ENCODE measurements at places on chromosomes 6 and 20.

DNA sequence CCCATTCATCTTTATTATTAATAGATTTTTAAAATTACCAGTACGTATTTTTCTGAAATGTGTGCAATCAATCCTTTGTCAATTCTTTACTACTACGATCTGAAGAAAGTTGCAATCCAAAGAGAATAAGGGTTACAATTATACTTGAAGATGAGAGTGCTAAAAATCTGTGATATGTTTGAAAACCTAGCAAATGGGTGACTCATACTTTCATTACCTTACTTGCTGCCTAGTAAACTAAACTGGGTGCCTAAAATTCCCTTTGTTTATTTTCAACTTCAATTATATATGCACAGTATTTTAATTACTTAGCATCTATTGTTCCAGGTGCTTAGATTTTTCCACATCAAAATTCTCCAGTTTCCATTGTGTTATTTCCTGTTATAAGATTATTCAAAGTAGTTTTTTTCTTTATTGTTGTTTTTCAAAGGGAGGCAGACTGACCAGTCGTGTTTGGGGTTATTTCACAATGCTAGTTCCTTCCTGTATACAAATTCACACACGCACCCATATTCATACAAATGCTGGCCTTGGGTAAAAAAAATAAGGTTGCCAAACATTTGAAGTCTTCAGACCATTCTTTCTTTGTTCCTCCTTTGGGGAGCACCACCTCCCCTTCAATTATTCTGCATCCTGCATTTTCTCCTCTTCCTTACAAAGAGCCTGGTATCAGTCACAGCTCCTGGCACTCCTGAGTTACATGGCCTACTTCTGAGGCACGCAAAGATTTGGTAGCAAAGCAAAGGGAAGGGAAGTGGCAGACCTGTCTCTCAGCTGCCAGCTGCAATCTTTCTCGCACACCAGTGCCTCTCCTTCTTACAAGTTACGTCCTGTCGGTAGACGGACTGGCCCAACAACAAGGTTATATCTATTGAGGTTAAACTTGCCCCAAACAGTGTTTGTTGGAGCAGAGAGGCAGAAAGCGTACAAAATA, 16.2 kb upstream of the FAM135A start:
- no peak for DNase-seq

GRCh38 chr20:772806-773205, 4.5 kb upstream of the SLC52A3 start:
- DNase-seq, result no peak

GRCh38 chr6:27962506-27962905, 5.5 kb downstream of the OR2B6 start:
- no peak for DNase-seq

DNA sequence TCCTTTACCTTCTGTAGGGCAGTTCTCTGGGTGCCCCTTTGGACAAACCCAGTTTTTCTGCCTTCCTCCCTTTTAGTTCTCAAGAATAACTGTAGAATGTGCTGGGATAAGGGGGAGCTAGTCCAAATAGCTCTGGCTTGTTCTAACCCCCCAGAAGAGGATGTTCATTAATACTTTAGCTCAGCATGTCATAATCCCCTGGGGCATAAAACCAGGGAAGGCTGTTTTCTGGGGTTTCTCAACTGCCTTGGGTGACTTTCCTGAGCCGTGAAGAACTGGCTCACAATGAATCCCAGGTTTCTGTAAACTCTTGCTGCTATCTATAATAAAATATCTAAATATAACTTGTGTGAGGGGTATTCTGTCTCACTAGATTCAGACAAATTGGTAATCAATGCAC, 44.5 kb upstream of the RNF217 start:
- no peak for DNase-seq

DNA sequence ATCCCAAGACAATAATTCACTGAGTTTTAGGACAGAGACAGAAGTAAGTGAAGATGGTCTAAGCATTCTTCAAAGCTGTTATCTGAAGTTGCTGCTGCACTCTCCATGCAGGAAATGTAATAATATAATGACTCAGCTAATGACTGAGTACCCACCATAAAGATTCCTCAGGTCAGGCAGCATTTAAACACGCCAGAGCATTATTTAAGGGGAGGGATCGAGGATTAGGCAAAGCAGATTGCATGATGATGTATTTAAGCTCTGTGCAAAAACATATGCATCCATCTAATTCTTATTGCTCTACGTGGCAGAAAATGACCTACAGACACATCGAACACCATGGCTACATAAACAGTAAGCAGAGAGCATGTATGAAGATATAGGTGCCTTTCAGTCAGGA, 216.4 kb downstream of the UNC5CL start:
- DNase-seq, result no peak

DNA sequence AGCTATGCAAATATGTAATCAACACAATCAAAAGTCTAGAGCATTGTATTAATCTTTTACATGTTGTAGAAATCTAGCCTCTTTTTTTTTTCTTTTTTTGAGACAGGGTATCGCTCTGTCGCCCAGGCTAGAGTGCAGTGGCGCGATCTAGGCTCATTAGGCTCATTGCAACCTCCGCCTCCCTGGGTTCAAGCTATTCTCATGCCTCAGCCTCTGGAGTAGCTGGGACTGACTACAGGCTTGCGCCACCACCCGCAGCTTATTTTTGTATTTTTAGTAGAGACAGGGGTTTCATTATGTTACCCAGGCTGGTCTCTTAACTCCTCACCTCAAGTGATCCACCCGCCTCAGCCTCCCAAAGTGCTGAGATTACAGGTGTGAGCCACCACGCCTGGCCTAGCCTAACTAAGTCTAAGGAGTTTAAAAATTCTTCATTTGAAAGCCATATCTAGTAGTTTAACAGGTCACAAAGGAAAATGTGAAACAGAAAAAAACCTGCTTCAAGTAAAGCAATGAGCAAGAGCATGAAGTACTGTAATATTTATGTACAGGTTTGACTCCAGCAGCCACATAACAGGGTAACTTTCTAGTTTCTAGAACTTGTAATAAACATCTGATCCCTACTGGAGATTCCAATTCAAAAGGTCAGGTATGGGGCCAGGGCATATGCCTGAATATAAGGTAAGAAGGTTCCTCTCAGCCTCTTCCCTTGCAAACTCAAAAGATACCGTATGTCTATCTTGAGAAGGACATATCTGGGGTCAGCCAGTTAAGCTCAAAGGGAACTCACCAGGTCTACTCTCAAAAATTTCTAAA, 4.4 kb downstream of the CPNE1 start:
- DNase-seq, result no peak

GRCh38 chr6:3343089-3343883, 84.5 kb downstream of the PSMG4 start:
- DNase-seq, result peak; percentile 1

DNA sequence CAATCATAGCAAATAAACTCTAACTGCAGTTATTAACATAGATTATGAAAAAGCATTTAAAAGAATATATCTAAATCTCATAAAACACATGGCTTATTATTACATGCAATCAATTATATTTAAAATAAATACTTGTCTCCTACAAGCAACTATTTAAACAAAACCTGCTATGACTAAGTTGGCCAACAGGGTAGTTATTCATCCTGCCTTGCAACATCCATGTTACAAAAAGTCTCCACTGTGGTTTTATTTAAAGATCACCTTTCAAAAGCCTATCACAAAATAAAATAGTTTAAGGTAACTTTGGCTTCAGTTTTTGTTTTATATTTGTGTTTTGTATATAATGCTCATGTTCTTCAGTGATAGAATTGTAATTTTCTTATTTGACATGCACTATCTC, 1127.0 kb upstream of the MAP3K7 start:
- DNase-seq, result no peak

DNA sequence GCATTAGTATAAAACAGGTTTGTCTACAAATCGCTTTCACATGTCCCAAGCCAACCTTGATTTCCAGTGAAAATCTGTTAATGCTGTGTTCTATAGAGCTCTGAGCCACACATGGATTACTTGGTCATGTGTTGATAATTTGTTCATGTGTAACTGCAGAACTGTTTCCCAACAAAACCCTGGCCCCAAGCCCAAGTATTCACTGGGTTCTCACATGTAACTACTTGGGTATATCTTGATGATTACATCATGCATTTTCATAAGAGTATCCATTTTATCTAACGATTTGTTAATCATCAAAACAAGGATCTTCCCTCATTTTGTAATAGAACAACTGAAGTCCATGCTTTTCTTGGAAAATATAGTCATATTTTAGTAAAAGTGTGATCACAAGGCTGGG, 657.6 kb downstream of the PRKN start:
- no peak for DNase-seq

DNA sequence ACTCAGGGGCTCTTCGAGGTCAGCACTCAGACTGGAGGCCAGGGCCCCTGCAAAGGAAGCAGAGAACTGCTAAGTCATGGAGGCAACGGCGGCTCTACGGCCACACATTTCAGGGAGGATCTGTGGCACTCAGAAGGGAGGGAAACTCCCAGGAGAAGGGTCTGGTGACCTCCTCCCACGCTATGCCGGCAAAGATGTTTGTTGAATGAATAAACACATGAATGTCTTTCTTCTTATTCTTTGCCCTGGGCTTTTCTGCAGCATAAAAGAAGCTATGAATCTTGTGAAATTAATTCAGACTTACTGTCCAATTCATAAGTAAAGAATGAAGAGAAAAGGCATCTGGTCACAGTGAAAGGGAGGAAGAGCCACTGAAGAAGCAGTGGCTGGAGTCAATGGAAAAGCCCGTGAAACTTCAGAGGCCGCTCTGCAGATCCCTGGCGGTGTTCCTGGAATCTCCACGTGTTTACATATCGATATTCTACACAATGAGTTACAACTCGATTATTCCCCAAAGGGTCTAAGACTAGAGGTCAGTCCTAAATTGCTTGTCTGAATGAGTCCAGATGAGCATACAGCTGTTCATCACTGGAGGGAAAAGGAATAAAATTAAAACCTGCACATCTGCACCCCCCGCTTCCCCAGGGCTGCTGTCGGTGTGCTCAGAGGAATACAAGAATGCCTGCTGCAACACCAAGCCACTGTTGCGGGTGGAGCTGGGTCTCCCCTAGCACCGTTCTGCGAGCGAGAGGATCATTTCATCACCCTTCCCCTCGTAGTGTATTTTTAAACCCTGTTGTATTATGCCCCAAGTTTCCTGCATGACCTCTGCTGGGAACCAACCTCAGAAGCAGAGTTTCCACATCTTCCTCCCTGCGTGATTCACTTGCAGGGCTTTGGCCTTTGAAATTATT, 25.6 kb downstream of the INSM1 start:
- no peak for DNase-seq

- DNase-seq, result no peak
These were observed 945.7 kb downstream of the KIF16B start for GRCh38 chr20:15627501-15627903.

- DNase-seq, result no peak
These were observed 58.6 kb downstream of the NUDT3 start for GRCh38 chr6:34333858-34334257.

- DNase-seq, result no peak
These were observed 610 bp downstream of the PSORS1C1 start for GRCh38 chr6:31114970-31115849.

DNA sequence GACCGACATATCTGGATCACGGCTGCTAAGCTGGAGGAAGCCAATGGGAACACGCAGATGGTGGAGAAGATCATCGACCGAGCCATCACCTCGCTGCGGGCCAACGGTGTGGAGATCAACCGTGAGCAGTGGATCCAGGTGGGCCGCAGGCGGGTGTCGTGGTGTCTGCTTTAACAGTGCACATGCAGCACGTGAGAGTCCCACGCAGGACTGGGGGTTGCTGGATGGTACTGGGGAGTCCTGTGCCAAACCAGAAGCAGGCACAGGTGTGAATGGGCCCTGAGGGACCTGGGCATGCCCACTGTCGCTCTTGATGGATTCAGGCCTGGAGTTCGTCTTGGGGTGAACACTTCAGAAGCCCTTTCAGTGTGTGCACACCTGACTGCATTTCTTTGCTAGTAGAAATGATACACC, 24.6 kb upstream of the C20orf204 start:
- DNase-seq, result no peak

DNA sequence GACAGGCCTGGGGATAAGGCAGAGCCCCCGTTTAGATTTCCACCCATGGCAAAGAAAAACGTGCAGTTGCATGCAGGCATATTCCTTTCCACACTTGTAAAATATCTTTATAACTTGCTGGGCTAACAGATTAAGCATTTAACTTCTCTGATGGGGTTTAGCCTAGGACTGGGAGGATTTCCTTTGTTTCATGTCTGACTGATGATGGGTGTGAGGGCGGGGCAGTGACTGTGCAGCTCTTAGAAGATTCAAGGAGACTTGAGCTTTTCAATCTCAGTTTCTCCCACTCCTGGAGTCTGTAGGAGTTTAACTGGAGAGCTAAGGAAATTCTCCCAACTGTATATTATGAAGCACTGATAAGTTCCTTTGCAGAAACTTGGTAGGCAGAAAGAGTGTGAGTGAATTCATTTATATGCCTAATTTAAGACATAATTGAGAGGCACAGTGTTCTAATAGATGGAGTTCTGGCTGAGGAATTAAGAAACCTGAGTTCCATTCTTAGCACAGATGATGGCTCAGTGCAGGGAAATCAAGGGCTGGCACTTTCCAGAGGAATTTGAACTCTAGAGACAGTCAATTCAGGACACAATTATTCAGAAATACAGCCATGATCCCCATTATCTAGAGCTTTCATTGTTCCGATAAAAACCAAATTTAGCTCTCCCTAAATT, 214.6 kb upstream of the CNR1 start:
- no peak for DNase-seq

DNA sequence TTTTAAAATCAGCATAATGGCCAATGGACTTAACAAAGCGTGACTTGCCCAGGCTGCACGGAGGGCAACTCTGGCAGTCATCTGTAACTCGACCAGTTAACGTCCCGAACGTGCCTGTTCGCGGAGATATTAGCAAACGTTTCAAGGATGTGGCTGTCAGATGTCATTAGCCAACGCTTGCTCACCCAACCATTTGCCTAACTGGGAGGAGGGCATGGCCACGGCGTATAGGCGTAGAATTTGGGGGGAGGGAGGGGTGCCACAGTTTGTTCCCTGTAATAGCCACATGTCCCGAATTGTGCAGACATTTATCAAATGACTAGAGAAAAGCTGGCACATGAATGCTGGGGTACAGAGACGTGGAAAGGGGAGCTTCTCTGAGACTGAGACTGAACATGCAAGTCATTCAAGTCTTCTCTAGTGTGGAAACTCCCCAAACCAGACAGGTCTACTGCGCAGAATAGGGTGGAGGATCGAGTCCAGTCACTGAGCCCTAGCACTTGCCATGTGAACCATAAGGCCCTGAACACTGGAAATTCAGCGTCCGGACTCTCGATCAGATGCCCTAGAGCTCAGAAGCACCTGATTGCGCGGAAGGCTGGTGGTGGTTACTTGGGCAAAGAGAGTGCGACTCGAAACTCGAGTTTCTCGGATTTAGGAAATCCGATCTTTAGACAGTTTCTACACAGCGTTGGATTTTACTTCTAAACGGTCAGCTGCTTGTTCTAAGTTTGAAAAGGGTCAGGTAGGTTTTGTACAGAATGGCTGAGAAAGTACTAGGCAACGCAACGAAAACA, 32.6 kb downstream of the TFAP2B start:
- no peak for DNase-seq

- DNase-seq, result no peak
These were observed 53.9 kb downstream of the AFG1L start for GRCh38 chr6:108348655-108349349.

- DNase-seq, result no peak
These were observed 36.0 kb downstream of the ATXN1 start for GRCh38 chr6:16725145-16725864.

- no peak for DNase-seq
These were observed 171.1 kb downstream of the ARID1B start for GRCh38 chr6:156948277-156948676.
